Mesendoderm (in vitro differentiated cells): ENCODE measurements at places on chromosomes 11 and 22.

DNA sequence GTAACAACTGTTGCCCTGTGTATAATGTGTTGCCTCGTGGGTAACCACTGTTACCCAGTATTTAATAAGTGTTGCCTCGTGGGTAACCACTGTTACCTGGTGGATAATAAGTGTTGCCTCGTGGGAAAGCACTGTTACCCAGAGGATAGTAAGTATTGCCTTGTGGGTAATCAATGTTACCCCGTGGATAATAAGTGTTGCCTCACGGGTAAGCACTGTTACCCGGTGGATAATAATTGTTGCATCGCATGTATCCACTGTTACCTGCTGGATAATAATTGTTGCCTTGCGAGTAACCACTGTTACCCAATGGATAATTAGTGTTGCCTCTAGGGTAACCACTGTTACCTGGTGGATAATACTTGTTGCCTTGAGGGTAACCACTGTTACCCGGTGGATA, 17.1 kb upstream of the NXPE4 start:
- no peak for DNase-seq

- DNase-seq: peak; percentile 45
These were observed 1.6 kb downstream of the SPTBN2 start for GRCh38 chr11:66727282-66728037.

DNA sequence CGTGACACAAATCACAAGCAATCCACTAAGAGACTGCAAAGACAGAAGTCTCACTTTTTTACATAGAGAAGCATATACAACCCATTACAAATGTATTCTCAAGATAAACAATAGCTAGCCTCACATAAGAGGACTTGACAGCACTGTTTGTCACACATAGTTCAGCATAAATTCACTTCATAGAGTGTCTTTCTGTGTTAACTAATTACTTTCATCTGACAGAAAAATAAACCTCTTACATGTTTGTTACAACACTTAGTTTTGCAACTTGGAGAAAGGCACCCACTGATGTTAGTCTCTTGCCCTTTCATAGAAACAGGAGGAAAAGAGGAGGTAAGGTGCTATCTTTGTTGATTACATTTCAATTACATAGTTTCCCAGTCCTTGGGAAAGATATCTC, 2221.9 kb upstream of the RAG2 start:
- no peak for DNase-seq

DNA sequence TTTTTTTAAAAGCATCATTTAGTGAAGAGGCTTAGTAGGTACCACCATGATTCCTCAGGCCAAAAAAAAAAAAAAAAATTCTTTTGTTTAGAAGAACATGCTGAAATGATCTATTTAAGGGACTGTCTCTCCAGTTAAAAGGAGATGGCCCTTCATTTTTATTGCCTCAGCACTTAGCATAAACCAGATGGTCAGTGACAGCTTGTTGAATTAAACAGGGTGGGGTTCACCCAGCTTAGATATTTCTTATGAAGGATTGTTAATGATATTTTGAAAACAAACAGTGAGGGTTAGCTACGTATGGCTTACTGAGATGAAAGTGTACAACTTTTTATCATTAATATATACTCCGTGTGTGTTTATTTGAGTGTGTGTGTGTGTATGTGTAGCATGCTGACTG, 203.7 kb downstream of the FAM181B start:
- no peak for DNase-seq

GRCh38 chr22:40397396-40397795, 27.0 kb downstream of the SGSM3 start:
- peak; percentile 61 for DNase-seq

- DNase-seq: no peak
These were observed 83.3 kb downstream of the ATG16L2 start for GRCh38 chr11:72897506-72897905.

DNA sequence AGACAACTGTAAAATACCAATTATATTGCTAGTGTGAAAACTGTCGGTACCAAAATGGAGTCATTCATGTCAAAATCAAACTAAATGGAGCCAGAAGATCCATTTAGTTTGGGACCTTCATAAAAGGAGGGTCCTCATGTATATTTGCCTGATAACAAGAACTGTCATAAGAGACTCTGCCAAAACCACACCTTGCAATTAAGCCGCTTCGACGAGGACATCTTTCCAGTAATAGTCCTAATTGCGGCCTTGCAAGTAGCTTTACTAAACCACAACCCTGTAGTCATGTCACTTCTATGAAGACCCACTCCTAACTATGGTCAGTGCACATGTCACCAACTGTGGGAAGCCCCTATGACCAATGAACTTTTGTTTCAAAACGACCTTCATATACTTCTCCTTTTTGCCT, 9.4 kb downstream of the UBQLN3 start:
- no peak for DNase-seq

- no peak for DNase-seq
These were observed 138.1 kb downstream of the SHANK2 start for GRCh38 chr11:71114124-71114851.

DNA sequence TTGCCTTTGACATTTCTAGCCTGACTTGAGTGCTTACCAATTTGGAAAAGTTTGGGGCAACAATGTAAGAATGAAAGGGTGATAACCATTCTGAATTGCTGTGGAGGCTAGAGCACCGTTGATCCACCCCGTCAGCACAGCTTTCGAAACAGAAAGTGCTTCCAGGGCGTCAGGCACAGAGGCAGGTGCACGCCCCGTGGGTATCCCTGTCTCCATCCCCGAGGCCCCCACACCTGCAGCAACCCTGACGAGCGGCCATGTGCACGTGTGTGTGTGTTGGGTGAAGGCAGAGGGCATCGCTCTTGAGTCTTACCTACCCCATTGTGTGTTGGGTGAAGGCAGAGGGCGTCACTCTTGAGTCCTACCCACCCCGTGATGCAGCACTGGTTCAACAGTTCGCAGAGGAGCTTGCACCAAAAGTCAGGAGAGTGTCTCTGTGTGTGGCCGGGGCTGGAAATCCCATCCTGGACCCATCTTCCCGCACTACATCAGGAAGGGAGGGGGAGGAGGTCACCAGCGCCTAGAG, 404.5 kb downstream of the BRD1 start:
- no peak for DNase-seq

GRCh38 chr22:44486538-44486937, 11.5 kb downstream of the RTL6 start:
- DNase-seq: no peak

DNA sequence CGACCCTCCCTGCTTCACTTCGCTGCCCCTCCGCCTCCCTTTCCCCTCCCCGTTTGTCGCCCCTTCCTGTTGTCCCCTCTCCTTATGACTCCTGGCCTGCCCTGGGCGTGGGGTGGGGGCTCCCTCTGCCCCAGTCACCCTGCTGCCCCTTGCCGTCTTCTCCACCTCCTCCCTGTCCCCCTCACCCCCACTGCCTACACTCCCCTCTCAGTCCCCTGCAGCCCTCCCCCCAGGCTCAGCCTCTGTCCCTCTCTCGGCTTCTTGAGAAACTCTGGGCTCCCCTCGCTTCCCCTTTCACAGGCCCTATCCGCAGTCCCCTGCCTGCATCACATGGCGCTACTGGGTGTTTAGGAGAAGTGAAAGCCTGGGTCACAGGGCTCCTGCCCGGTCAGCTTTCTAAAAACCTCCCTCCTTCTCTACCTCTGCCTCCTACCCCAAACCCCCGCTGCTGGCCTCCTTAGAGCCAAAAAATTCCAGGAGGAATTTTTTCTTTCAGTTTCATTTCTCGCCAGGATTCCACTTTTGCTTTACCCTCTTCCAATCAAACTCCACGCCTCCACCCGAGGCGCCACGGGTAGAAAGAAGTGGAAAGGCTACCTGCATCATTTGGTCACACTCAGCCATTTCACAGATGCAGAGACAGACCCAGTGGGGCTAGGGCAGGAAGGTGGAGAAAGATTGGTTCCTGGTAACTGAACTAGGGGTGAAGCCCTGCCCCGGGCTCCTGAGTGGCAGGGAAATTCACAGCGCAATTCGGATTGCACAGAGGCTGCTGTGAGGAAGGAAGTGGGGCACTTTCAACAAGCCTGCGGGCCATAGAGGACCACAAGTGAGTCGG, at the start of gene SLC15A3:
SLC15A3 (minus strand) TSS at position 273 of the 838 bp plus-strand sequence. CDS start 625 bp downstream, outside the sequence.
- DNase-seq: peak; percentile 76

GRCh38 chr11:69427906-69428880, 53.3 kb upstream of the LINC01488 start:
- no peak for DNase-seq

- DNase-seq: no peak
These were observed 379.5 kb downstream of the ETS1 start for GRCh38 chr11:128207861-128208321.

GRCh38 chr11:1428762-1429316, 39.1 kb downstream of the BRSK2 start:
- no peak for DNase-seq

GRCh38 chr11:58179648-58180047, 9.2 kb upstream of the OR9Q2 start:
- DNase-seq: no peak

DNA sequence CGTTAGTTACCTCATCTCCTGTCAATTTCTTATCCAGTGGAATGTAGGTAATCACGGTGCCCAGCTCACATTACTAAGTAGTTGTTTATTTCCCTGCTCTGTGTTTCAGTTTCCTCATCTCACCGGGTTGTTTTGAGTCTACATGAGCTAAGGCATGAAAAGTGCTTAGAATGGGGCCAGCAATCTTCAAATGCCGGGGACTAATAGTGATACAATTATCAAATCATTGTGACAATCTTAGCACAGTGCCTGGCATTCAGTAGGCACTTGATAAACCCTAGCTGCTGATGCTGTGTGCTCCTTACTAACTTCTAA, 53.3 kb upstream of the CD5 start:
- no peak for DNase-seq

DNA sequence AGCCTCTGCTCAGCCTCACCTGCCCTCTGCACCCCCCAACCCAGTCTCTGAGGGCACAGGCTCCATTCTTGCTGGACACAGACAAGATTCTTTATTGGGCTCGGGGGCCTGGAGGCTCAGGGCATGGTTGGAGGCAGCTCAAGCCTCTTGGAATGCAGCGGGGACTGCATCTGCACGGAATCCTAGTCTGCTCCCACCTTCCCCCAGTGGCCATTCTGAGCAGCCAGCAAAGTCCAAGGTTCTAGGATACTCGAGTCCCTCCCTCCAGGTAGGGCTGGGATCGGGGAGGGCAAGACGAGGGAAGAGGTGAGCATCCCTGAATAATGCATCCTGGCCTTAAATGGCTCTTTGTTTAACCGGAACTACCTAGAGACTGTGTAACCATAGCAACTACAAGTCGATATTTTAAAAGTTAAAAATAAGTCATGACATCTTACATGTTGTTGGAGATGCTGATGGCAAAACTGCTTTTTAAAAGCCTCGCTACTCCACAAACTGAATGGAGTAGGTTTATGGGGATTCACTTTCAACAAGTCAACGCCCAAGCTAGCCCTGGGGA, 10.7 kb upstream of the IGSF22 start:
- DNase-seq: peak; percentile 56

GRCh38 chr11:86592659-86593451, 79.6 kb downstream of the ME3 start:
- DNase-seq: peak; percentile 95

DNA sequence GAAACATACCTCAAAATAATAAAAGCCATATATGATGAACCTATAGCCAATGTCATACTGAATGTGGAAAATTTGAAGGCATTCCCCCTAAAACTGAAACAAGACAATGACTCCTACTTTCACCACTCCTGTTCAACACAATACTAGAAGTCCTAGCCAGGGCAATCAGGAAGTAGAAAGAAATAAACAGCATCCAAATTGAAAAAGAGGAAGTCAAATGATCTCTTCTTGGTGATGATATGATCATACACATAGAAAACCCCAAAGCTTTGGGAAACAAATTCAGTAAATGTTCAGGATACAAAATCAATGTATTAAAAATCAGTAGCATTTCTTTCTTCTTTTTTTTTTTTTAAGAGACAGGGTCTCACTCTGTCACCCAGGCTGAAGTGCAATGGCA, 109.9 kb downstream of the DLG2 start:
- no peak for DNase-seq

DNA sequence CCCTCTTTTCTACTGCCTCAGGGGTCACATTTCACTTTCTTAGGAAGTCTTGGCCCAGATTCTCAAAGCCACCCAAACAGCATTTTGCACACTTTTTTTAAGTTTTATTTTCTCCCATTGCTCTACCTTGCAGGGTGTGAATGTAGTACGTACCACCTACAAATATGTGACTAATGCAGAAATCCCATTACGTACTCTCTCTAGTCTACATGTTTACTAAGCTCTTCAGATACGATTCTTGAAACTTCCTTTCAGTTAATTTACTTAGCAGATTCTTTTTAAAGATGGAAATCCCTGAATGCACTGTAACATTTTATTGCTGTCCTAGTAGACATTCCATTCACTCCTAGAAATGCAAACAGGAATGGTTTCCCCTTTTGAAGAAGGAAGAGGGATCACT, 61.3 kb downstream of the LRRC4C start:
- DNase-seq: no peak

GRCh38 chr11:127218275-127218608, 217.7 kb upstream of the KIRREL3 start:
- DNase-seq: no peak

DNA sequence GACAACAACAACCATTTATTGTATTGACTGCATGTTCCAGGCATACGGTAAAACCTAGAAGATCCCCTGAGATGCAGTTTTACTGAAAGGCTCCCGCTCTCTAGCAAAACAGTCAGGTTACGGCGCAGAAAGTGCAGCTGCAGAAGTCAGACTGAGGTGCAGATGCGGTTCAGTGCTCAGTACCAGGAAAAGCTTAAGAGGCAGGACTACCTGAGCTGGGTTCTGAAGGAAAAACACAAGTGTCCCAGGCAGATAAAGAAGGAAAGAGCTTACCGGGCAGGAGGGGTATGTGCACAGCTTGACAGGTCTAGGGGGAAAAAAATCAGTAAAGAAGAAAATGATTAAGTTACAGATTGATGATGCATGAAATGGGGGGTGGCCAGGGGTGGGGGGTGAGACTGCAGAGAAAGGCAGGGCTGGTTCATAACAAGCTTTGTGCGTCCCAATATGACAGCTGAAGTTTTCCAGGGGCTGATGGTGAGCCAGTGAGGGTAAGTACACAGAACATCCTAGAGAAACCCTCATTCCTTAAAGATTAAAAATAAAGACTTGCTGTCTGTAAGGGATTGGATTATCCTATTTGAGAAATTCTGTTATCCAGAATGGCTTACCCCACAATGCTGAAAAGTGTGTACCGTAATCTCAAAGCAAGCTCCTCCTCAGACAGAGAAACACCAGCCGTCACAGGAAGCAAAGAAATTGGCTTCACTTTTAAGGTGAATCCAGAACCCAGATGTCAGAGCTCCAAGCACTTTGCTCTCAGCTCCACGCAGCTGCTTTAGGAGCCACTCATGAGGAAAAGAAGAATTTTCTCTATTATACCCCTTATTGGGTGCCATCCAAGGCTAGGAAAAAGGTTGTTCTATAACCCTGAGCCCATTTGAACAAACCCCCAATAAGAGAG, 11.9 kb downstream of the LARGE1 start:
- no peak for DNase-seq

GRCh38 chr11:44207292-44207691, 102.6 kb downstream of the ALX4 start:
- no peak for DNase-seq

DNA sequence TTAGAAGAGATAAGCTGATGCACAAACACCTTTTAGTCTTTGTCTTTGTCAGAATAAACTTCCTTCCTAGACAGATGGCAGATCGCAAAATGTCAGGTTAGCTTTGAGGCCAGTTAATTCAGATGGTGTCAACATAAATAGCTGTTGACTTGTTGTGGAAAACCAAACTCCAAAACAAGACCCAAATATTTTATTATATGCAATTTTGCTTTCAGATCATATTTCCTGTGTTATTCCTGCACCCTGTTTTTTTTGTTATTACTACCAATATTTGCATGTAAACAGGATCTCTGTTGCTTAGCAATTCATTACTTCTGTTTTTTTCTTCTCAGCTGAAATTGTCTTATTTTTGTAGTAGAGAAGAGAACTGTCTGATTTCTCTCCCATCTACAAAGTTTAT, 316.0 kb downstream of the ETS1 start:
- no peak for DNase-seq
